Activated naive CD4-positive, alpha-beta T cell treated with anti-CD3 and anti-CD28 coated beads, Interleukin-2, amount 50 U/mL, for 16 hours (primary cell): ENCODE measurements at places on chromosomes 13 and 19.

DNA sequence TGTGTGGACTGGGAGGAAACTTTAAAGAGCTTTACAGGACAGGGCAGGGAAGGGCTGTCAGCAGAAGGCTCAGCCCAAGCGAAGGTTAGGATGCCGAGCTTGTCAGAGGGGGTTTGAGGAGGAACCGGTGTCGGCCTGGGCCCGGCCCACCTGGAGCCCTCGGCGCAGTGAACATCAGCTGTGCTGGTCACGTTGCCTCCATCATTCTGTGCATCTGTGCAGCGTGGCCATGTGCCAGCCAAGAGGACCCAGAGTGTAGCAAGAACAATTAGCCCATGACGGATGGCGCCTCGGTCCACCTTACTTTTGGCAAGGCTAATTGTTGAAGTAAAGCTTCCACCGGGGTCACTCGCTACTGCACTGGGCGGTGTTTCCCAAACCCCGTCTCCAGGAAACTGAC lies 161.4 kb downstream of the PTPRS start:
- no peak for DNase-seq

GRCh38 chr19:9857920-9858746 lies 23.0 kb downstream of the PIN1 start:
- DNase-seq: no peak

DNA sequence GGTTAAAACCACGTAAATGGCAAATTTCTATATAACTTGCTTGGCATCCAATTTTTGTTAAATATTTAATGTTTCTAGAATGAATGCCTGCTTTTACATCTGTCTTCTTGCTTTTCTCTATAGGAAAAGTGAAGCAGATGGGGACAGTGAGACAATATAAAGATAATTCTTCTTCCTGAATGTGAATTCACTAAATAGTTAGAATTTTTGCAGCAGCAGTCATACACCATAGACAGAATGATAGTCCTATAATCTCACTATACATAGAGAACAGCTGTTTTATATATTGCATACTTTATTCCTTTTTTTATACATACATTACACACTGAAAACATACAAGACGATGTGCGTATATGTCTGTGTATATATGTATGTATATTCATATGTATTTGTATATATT lies 1127.3 kb downstream of the PCDH9 start:
- no peak for DNase-seq

GRCh38 chr13:70338609-70339008 lies 230.4 kb upstream of the KLHL1 start:
- DNase-seq: no peak

GRCh38 chr19:17722655-17723240 lies 3.5 kb downstream of the MAP1S start:
- no peak for DNase-seq
